ENCODE measurements at places on chromosomes 7 and 10.

GRCh38 chr10:54139819-54140428 lies 661.1 kb downstream of the PCDH15 start:
- DNase-seq: no peak

- DNase-seq: no peak
Observed at GRCh38 chr7:70947181-70947580, 184.8 kb upstream of the GALNT17 start.

- DNase-seq: no peak
Observed at GRCh38 chr10:35316218-35316967, 19.9 kb upstream of the CCNY start.

DNA sequence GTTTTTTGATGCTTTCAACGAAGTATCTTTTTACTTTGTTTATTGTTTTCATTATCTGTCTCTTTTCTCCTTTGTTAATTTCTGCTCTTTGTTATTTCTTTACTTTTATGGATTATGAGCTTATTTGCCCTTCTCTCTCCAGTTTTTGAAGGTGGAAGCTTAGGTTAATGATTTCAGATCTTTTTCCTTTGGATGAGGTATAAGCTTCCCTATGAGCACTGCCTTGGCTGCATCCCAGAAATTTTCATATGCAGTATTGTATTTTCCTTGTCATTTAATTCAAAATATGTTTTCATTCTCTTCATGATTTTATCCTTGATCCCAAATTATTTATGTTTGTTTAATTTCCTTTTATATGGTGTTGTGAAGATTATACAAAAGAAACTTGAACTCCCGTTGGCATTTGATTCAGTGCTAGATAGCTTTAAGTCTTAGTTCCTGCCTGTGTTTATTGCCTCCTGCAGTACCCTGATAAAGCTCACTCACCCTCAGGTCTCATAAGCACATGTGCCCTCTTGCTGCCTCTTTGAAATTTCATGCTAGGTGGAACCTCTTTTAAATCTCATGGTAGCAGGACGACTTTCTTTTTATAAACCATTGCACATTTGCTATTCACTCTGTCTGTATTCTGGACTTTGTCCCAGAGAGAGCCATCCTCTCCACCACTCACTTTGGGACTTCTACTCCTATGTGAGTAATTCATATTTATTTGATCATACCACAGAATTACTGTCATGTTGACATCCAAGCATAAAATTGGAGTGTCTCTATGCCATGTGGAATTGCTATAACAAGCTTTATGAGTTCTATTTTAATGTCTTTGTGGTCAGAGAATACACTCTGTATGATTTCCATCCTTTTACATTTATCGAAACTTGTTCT lies 23.0 kb upstream of the CEP41 start:
- DNase-seq: no peak

GRCh38 chr10:93190372-93190771 lies 116.7 kb downstream of the CYP26A1 start:
- DNase-seq: no peak

DNA sequence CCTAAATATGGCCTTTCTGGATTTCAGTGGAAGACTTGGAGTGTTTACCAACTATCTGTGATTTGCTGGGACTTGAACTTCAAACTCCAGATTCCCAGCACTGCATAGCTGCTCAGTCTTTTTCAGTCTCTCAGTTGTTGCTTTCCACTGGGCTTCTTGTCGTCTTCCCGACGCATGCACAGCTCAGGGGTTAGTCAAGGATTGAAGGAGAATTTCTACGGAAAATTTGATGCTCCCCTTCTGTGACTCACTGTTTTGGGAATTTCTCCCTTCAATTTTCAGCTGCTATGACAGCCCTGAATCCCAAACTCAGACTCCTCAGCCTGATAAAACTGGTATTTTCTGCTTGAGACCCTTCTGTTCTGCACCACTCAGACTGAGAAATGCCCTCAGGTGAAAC lies 91.7 kb downstream of the CYP26A1 start:
- DNase-seq: no peak

GRCh38 chr10:78491812-78492211 lies 458.1 kb downstream of the RPS24 start:
- no peak for DNase-seq

DNA sequence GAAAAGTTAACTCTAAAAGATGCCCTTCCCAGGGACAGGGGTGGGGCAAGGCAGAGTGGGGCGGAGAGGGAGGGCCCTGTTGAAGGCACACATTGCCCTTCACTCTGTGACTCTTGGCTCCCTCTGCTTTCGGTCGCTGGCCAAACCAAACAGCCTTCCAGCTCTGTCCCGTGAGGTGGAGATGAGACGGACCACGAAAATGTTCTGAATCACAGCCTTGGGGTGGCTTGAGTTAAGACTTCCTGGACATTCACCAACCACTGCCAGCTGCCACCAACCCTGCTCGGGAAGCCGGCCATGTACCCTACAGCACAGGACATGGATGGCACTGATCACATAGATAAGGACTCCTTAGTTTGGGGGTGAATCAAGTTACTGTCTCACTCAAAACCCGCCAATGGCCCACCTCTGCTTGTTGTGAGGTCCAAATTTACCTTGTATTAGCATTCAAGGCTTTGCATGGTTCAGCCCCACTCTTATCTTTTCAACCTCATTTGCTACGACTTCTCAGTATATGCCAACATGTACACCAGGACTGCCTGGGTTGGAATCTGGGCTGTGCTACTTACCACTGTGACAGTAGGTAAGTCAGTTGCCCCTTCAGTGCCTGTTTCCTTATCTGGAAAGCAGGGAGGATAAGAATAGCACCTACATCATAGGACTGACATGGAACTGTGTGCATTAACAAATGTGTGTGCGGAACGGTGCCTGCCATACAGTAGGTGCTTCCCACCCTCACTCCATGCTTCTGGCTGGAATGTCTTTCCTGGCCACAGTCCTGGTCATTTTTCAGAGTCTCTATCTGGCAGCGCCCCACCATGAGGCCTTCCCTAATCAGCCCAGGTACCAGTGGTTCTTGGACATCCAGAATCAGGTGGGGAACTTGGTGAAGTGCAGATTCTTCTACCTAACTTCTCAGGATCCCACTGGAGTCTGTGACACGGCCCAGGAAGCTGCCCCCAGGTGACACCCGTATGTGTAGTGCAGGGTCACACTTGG lies 28.0 kb downstream of the ITPRIP start:
- no peak for DNase-seq

Measured in non-pigmented ciliary epithelial cell (primary cell).